CD4-positive, alpha-beta T cell treated with Interleukin-15 for 4 hours (primary cell): ENCODE measurements at places on chromosomes 6 and 20.

GRCh38 chr6:166989427-166990032 is 9.7 kb upstream of the CEP43 start:
- DNase-seq = peak; percentile 57

GRCh38 chr6:75149240-75149639 is 56.6 kb downstream of the COL12A1 start:
- no peak for DNase-seq

DNA sequence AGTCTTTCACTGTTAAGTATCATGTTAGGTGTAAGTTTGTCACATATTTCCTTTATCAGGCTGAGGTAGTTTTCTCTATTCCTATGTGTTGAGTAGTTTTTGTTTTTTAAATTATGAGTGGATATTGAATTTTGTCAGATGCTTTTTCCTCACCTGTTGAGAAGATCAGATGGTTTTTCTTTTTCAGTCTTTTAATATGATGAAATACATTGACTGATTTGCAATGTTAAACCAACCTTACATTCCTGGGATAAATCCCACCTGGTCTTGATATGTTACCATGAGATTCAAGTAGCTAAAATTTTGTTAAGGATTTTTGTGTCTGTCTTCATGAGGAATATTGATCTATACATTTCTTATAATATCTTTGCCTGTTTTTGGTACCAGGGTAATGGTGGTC is 52.1 kb downstream of the FOXO3 start:
- DNase-seq = no peak

DNA sequence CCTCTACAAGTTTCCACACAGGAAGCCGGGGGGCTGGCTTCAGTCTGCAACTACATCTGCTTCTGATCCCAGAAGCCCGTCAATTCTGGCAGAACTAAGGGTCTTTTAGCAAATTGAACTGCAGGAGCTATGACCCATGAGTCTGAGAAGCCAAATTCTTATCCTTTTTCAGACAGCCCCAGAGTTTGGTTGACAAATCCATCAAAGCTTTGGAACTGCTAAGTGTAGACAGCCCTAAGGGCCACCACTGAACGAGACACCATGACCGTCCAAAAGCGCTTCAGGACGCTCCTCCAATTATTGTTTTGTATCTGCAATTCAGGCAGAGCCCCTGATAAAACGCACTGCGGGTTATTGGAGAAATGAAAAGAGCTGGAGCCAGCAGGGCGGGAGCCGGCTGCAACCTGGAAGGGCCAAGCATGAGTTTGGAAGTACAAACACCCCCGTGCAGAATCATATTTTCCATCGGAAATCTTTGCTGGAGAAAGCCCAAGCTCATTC is 67.1 kb downstream of the GNAS-AS1 start:
- no peak for DNase-seq

DNA sequence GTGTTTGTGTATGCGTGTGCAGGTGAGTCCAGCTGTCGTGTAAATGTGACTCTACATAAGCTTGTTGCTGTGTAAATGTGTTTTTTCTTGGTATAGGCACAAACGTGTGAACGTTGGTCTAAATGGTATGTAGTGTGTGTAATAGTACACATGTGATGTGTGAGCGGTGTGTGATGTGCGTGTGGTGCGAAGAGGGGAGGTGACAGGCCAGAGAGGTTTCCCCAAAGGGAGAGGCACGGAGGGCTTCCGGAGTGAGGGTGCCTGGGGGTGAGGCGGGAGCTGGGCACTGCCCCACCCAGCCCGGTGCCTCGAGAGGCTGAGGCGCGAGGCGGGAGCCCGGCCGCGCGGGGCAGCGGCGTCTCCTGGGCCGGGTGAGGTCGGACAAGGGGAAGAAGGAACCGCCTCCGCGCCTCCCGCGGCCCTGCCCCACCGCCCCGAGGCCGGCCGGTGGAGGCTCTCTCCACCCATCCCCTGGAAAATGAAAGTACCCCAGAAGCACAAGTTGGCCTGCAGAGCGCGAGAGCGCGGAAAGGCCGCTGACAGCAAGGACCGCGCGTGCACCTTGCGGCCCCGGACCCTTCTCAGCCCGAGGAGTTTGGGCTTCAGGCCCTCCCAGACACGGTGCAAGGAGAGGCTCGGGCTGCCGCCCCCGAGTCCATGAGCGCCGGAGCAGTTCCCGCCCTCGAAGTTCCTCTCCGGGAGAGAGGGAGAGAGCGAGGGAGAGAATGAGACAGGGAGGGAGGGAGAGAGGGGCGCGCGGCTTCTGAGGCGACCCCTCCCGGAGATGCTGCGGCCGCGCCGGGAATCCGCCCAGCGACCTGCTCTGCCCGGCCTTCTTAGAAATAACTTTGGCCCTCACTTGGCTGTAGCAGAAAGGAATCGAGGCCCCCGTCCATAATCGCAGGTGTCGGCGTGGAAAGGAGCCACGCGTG is 43.2 kb upstream of the OSTM1 start:
- peak; percentile 19 for DNase-seq

DNA sequence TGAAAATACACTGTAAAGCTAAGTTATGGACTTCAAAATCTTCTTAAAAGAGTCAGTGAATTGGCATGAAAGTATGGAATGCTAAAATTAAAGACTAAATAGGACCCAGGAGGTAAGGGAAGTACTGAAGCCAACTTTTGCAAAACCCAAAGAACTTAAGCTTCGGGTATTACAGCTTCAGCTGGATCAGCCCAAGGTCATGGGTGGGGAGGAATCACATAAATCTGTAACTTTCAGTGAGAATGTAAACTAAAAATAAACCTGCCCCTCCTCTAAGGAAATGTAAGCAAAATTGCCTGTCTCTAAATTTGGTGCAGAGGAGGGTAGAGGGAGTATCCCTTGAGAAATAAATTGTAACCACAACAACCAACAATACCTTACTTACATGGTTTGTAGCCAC is 4.4 kb upstream of the MUC21 start:
- DNase-seq = no peak

DNA sequence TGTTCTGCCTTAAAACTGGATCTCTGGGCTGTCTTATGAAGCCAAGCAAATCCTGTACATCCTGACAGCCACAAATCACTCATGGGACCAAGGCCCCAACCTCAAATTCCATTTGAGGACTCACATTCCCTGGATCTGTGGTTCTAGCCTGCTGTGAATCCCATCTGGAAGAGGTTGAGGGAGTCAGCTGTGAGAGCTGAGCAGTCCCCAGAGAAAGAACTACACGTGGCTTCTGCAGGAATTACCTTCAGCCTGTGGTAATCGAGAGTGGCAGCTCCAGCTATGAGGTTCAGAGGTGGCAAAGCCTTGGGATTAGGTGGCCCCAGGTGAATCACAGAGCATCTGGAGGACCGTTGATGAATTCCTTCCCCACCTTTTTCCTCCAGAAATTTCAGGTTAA is 245.2 kb downstream of the SLC24A3 start:
- no peak for DNase-seq

DNA sequence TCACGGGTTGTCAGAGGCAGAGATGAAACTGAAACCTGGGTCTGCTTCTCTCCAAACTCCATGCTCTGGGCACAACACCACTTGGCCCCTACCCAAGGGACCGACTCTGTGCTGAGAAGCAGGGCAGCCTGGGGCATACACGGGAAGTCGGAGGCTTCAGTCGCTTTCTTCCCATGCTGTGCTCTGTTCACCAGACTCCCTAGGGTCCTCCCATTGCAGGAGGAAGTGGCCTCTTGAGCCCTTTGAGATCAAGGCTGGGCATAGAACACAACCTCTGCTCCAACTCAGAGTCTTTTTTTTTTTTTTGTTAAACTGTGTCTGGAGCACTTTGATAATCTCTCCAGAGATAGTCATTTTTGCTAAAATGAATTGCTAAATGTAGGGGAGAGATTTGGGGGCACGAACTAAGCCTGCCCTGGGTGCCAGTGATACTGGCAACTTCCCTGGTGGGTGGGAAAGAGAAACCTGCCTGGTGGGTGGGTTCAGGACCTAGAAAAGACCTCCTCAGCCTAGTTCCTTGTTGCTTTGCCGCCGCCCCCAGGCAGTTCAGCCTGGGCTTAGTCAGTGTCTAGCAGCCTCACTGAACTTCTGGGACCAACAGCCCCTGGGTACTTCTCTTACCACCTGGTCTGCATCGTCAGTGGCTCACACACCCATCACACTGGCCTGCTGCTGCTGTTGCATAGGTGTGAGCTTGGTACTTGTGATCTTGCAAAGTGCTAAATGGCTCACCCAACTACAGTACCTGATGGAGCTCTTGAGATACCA is 62.0 kb downstream of the PPP1R14C start:
- DNase-seq = no peak

DNA sequence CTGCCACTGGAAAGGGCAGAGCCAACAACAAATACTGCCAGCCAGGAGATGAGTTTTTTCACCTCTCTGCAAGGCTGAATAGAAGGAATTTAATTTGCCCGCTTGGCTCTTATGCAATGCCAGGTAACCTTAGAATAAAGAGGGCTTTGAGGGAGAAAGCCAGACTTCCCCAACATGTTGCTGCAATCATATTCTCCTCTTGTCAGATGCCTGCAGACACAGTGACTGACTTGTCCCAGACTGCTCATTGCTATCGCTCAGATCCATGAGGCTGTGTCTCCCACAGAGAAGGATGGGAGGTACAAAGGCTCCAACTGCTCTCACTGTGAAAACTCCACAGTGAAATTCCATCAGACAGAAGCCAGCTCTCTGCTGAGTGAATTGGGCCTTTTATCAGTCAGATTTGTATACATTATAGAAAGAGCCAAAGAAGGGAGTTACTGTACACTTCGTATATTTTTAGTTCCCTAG is 517.0 kb upstream of the ID4 start:
- DNase-seq = no peak

- no peak for DNase-seq
Observed at GRCh38 chr6:37511910-37512399, 12.3 kb upstream of the CCDC167 start.

DNA sequence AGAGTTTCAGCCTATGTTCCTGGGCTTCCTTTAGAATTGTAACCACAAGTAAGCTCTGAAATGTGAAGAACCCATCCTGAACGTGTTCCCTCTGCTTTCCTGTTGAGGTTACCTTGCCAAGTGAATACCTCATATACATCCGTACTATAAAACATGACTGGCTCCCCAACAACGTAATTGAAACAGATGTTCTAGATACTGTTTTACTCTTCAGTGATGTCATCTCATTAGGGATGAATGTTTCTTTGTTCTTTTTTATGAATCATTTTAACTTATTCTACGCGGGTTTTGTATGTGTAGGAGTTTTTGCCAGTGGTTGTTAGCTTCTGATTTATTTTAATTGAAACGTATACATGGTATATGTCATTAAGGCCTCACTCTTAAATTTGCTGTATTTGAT is 166.8 kb downstream of the SAMD5 start:
- DNase-seq = no peak

- no peak for DNase-seq
Observed at GRCh38 chr6:158834675-158835385, 15.7 kb upstream of the EZR start.

- no peak for DNase-seq
Observed at GRCh38 chr6:15444881-15445280, 199.0 kb downstream of the JARID2 start.

GRCh38 chr6:10425176-10425974 is 10.5 kb upstream of the TFAP2A start:
- DNase-seq = no peak

DNA sequence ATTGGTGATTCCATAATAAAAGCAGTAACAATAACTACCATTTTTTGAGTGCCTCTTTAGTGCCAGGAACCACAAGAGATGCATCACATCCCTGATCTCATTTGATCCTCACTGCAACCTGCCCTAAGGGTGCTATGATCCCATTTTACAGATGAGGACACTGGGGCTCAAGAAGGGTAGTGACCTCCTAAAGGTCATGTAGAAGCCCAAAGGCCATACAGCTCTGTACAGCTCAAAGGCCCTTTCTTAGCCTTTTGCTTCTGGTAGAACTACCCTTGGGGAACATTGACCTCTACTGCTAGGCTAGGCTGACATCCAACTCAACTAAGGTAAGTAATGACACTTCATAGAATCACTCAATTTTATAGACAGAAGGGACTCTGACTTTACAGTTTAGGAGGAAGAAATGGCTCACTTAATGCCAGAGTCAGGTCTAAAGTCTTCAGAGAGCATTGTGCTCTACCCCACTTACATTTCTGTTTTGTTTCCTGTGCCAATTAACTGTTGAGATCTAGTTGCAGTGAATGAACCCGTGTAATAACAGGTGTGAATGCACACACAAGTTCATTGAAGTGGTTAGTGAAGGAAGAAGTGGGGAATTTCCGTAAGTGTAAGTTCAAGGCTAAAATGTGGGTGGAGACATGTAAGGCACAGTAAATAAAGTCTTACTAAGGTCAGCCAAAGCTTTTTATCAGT is 10.7 kb downstream of the SLC9A8 start:
- DNase-seq = peak; percentile 65

- no peak for DNase-seq
Observed at GRCh38 chr6:127686084-127686483, 109.1 kb downstream of the C6orf58 start.

GRCh38 chr6:5443491-5443890 is 182.2 kb downstream of the FARS2 start:
- DNase-seq = no peak

DNA sequence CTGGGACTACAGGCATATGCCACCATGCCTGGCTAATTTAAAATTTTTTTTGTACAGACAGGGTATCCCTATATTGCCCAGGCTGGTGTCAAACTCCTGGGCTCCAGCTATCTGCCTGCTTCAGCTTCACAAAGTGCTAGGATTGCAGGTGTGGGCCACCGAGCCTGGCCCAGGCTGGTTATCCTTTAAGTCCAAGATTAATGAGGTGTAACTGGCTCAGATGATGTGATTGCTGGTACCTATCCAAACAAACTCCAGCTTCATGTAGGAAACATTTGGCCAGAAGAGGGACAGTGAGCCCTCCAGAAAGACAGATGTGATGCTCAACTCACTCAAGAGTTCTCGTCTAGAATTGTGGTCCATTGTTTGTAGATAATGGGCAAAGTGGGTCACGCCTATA is 9.2 kb upstream of the ZNF318 start:
- no peak for DNase-seq

DNA sequence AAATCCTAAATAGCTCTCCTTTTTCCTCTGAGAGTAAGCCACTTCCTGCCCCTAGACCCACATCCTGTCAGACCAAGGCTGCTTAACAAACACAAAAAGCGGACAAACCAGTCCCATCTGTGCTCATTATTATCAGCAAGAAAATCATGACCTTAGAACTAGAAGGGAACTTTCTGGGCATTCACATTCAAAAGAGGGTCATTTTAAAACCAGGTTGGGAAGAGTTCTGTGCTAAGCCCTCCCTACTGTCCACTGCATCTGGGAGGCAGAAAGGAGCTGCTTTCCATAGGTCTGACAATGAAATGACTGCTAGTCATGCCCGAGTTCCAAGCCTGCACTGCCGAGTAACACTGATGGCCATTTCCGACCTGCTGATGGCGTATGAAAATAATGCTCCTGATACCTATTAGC is 15.4 kb downstream of the EZR start:
- DNase-seq = peak; percentile 58

- DNase-seq = no peak
Observed at GRCh38 chr20:15739035-15739434, 834.2 kb downstream of the KIF16B start.
